ENCODE measurements at places on chromosomes 13 and 19.

DNA sequence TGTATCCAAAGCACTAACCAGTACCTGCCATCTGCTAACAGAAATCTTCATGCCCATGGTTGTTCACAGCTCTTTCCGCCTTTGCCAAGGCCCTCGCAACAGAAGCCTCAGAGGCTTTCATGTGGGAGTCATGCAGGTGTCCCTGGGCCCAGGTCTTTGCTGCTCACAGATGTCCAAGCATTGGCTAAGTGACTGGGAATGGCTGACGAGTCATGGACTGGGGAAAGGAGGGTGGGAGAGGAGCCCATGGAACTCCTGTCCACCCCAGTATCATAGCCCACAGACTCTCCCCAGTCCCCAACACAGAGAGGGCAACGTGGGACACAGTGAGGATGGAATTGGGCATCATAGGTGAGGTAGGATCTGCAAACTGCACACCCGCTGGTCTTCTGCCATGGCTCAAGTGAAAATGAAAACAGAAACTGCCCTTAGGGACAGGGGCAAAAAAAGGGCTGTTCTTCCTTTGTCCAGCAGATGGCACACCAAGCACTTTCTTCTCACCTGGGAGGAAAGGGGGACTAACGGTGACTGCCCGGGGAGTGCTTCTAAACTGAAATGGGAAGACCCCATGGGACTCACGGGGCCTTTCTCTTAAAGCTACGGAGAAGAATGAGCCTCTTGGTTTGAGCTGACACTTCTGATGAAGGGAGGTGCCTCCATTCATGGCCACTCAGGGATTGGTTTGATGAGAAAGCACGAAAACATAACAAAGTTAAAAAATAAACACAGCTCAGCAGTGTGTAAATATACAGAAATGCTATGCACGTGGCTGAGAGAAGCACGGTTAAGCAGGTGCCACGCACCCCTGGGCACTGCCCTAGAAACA is 11.1 kb upstream of the DHRS12 start:
- peak; percentile 71 for DNase-seq

- DNase-seq = no peak
These were observed 451.1 kb downstream of the FOXO1 start for GRCh38 chr13:40215311-40215710.

- no peak for DNase-seq
These were observed 238.3 kb upstream of the KLF12 start for GRCh38 chr13:74372511-74372910.

DNA sequence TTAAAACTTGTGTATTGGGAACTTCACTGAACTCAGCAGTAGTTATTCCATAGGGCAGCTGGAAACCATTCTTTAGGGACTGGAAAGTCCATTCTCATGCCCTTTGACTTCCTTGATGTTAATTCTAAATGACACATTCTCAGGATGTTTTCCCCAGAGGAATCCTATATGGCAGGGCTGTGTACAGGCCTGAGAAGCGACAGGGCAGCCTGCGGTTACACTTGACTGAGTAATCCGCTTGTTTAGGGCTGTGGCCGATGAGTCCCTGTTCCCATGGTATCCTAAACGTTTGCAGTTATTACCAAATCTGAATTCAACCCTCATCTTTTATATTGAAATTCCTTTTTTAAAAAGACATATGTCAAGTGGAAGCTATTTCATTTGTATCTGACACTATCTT is 83.5 kb downstream of the COL4A2 start:
- no peak for DNase-seq

GRCh38 chr19:11422163-11423065 is 3.3 kb upstream of the RGL3 start:
- peak; percentile 68 for DNase-seq

DNA sequence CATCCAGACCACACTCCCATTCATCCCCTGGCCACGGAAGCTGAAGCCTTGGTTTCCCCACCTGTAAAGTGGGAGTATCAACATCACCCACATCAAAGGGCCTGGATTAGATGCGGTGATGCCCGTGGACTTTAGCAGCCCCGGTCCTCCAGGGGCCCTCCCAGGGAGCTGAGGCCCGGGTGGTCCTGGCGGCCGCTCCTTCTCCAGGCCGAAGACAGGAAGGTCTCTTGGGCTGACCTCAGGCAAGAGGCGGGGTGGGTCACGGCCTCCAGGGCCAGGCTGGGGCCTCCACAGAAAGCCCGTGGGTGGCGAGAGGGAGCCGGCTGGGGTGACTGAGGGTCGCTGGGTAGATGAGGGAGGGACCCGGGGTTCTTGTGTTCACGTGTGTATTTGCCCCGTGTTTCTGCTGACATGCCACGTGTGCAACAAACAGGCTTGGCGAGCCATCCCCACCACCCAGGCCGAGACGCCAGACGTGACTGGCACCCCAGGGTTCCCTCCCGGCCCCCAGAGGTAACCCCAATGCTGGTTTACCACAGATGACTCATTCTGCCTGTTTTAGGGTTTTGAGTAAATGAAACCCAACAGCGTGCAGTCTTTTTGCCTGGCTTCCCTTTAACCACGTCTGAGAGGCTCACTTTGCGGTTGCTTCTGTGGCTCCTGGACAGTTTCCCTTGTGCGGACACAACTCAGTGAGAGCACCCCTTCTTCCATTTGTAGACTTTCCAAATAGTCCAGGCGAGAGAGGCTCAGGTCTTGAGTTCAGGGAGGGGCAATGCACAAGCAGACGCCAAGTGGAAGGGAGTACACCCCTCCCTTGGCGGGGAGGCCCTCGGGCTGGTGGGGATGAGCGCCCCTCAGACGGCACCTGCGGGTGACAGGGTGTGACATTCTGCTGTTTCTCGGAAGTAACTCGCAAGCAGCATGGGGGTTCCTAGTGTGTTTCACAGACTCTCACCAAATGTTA is 42.9 kb downstream of the C13orf46 start:
- DNase-seq = no peak

DNA sequence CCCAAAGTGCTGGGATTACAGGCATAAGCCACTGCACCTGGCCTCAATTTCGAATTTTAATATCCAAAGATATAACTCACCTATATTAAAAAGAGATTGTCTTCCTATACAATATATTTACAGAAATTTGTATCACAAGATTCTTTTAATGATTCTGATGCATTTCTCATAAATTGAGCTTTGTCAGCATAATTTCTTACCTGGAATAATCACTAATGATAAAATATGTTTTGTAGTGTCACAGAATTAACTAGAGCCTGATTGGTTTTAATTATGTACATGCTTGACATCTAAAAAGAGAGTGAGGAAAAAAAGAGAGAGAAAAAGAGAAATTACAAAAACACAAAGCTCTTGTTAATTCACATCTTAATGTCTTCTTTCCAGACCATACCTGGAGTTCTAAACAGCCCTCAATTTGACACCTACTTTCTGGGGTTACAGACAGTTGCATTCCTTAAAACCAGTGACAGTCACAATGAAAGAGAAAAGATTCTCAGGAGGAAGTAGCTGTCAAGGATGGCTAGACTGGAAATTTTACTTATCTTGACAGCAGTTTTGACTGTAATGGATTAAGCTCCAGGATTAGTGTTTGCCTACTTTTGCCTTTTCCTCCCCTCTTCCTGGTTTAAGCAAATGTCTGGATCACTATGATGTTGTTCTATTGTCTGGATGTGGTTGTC is 214.4 kb downstream of the SPRY2 start:
- DNase-seq = no peak

- no peak for DNase-seq
These were observed 10.0 kb downstream of the IQCN start for GRCh38 chr19:18264137-18264854.

- DNase-seq = no peak
These were observed 373.5 kb downstream of the MYO16 start for GRCh38 chr13:109002934-109003333.

DNA sequence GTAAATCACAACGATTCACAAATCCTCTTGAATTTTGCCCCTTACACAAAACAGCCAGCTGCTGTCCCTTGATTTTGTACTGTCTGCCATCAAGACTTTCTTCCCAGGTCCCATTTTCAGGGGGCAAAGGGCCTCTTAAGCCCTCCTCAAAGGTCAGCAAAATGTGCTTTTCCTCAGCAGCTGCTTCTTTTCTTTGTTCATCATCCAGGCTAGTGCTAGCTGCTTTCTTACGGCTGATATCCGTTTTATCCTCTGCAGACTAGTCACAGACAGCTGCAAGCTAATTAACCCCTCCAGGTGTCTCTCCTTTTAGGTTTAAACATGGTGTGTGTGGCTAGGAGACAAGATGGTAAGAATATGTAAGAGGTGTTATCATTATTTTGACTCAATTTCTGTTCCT is 90.9 kb downstream of the NALCN start:
- DNase-seq = no peak

- DNase-seq = no peak
These were observed 6.5 kb upstream of the CCNE1 start for GRCh38 chr19:29805031-29805965.

DNA sequence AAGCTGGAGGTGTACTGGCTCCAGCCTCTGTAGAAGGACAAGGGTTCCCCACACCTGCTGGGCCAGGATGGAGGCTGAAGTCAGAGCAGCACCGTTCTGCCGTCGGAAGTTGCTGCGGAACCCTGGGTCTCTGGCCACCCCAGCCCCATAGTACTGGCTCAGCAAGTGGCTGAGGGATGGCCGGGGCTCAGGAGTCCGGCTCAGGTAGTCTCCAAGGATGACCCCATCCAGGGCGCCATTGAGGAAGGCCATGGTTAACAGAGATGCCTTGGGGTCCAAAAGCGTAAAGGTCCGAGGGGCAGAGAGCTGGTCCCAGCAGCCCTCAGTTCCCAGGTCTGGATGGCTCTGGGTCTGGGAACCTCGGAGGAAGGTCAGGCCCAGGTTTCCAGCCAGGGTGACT is 3.7 kb downstream of the PGLYRP2 start:
- DNase-seq = no peak

DNA sequence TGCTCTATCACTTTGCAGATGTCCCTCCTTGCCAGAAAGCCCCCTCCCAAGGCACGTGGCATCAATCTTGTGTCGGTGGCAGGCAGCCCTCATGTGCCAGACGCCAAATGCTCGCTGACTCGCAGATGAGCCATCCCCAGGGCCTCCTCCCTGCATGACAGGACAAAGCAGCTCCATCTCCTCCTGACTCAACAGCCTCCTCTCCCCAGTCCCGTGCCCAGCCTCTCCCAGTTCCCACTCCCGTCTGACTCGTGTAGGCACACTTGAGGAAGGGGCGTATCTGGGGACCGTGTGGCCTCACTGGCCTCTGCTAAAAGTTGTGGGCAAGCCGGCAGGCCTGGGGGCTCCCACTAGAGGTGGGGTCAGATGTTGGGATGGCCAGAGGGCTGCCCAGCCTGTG is 133.6 kb downstream of the STK24 start:
- no peak for DNase-seq

GRCh38 chr13:35144166-35144890 is 202.3 kb downstream of the NBEA start:
- no peak for DNase-seq
